OCI-LY7 (cell line): ENCODE measurements at places on chromosomes 7 and 10. TPM values are rescaled to one million over a fixed set of nuclear protein-coding genes. Genes with fewer than 3 reads are reported as not detected.

DNA sequence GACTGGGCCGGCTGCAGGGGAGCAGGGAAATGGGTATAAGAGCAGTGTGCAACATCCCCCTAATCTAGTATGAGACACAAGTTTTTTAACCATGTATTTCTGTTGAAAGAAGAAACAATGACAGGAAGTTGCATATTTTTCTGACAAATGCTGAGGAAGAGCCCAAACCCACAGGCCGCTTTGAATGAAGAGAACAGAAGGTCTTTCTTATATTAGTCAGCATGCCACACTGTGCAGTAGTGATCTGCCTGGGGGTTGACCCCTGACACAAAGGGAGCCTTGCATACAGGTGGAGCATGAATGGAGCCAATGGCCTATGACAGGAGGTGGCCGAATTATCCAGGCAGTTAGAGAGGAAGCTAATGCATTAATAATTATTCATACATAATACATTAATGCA is 518.3 kb downstream of the PLXDC2 start:
- no peak for DNase-seq

DNA sequence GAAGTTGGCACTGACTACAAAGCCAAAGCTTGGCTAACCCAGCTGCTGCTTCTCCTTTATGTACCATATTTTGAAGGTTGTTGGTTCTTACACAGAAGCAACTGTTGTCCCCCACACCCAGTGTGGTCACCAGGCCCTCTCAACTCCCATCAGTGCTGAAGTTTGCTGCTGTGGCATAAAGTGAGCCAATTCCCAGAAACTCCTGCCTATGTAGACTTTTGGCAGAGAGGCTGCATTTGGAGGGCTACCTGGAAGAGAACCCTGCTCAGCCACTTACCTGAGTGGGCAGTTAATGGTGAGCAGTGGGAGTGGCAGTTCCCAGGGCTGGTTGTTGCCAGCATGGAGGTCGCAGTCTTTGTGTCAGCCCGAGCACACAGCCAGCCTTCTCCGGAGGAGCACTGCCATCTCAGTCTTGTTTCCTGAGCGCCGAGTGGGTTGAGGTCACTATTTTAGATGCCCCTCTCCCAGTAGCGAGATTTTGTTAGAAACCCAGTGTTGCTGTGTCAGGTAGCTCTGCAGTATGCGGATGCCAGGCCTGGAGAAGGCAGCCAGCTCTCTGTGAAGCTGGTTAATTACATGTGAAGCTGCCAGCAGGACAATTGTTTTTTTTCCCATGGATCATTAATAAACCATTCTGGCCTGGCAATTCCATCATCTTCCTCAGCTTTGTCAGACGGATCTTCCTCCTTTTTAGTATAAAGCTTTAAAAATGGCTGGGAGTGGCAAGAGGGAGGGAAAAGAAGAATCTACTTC is 24.5 kb downstream of the LRRC4 start:
- no peak for DNase-seq

DNA sequence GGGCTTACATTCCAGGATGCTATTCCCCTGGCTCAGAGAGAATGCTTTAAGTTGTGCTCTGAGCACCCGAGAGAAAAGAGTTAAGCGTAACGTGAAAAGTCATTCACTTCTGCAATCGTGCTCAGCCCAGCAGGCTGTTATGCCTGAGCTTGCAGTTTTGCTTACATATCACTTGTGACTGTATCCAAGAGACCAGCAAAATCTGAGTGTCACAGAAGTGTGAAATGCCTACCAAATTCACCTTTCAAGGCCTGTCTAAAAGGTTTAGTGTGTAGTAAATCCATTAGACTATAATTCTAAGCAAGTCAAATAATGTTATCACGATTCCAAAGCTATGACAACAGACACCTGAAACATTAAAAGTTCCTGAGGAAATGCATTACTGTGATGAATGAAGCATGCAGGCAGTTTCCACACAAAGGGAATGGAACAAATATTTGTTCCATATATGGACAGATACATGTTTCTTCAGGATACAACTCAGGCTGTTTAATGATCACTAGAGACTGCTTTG is 20.1 kb downstream of the ITGB1 start:
- DNase-seq = no peak

GRCh38 chr7:140350056-140350455 is 48.3 kb downstream of the SLC37A3 start:
- DNase-seq = no peak

The ZNF365 gene
- not detected in 2 replicates for total RNA-seq

The STEAP4 gene
- total RNA-seq = not detected in 2 replicates

DNA sequence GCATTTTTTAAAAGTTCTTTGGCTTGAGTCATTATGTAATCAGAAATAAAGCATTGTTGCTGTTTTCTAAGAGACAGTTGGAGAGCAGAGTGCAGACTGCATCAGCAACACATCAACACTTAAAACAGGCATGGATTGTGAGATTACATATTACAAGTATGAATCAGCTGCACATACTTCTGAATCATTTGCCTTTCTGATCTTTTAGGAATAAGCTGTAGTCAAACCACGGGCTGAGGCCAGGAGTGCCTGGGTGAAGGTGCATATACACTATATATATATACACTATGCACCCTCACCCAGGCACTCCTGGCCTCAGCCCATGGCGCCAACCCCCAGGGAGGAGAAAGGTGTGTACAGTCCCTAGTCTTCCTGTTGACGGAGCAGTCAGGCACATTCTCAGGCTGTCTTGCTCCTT is 52.4 kb upstream of the DLX6 start:
- DNase-seq = no peak

The HECW1 gene
- 1.9 and 2.0 TPM in 2 replicates for total RNA-seq

The KIAA1217 gene
- not detected in 2 replicates for total RNA-seq

The GPR15LG gene
- total RNA-seq = not detected in 2 replicates

DNA sequence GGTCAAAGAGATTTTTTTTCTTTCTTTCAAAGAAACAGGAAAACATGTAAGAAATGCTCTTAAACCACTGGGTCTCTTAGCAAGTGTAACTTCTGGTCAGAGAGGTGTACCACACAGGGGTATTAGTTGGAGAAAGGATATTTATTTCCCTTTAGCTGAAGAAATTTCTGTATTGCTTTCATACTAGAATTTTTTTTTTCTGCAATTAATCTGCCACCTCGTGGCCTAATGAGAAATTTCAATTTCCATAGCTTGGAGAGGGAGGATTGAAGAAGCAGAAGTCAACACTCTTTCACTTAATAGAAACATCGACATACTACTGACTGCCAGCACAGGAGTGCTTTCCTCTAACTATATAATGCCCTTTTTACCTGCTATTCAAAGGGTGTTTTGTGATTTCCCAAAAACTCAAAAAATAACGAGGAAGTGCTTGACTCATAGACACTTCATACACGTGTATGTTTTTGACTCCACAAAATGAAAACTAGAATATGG is 177.6 kb upstream of the NAMPT start:
- peak; percentile 39 for DNase-seq

The FAM221A gene
- 9.2 and 9.8 TPM in 2 replicates for total RNA-seq

The SEMA4G gene
- total RNA-seq = 0.17 and 0.21 TPM in 2 replicates

DNA sequence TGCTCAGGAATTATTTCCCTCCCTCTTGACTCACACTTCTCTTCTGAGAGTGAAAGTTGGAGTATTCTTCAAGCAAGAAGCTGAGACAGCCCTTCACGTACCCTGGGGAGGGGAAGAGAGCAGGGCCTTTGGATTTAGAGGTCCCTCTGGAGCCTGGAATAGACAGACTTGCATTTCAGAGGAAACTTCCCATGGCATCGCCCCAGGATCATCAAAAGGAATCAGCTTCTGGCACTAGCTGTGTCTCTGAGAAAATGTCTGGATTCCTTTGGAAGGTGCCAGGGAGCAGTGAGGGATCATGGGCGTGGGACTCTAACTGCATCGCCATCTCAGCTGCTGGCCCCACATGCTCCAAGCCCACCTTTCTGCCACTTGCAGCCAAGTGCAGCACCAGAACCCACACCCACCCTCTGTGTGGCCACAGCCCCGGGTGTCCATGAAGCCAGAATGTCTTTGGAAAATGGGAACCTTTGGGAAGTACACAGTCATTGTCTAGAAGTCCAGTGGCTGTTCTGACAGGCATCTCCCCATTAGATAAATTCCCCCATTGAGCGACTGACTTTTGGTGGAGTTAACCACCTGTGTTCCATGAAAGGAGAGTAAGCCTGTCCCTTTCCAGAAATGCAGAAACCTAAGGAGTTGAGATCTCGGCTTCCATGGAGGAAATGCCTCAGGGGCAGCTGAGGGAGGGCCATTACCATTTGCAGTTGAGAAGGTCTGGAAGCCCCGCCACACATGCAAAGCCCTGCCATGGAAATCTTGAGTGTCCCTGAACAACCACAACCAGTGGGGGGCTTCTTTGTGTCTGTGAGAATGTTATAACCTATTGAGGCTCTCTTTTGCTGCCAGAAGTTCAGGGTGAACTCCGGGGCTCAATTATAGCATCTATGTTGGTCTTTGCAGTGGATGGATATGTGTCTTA is 57.8 kb upstream of the GDF10 start:
- no peak for DNase-seq

DNA sequence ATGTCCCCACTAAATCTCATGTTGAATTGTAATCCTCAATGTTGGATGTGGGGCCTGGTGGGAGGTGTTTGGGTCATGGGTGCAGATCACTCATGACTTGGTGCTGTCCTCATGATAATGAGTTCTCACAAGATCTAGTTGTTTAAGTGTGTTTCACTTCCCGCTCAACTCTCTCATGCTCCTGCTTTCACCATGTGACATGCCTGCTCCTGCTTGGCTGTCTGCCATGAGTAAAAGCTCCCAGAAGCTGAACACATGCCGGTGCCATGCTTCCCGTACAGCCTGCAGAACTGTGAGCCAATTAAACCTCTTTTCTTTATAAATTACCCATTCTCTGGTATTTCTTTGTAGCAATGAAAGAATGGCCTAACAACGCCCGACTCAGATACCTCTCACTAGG is 6.2 kb upstream of the PSTK start:
- no peak for DNase-seq

DNA sequence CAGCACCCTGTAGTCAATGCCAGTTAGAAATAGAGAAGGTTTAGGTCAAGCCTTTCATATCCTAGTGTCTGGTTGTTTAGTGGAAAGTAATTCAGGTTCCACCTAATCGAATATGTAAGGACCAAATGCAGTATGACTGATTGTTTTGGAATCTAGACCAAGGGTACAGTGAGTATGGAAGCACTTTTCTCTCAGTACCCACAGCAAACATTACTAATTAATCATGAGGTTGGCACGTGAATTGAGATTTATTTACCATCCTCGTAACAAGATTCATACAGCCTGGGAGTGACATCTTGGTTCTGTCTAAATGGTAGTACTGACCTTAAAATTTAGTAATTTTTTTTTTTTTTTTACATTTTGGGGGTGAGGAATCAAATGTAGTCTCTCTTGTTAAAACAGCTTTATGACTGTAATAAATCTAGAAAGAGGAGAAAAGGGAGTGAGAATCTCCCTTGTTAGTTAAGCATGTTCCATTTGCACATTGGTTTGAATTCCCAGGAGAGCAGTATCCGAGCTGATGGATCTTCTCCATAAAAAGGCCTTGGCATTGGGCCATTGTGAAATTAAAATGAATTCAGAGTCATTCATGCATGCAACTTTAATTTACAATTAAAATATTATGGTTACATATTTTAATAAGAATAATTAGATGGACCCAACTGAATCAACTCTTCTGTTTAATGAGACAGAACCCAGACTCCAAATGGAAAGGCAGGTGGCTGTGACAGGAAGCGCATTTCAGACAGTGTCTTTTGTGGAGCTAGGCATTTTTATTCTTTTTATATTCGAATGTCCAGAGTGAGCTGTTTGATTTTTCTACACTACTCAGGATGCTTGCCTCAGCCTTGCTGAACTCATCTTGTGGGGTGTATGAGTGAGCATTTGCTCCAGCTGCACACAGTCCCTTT is 57.6 kb downstream of the SNX10 start:
- no peak for DNase-seq

- DNase-seq = no peak
Observed at GRCh38 chr7:8590791-8591190, 157.4 kb downstream of the NXPH1 start.

DNA sequence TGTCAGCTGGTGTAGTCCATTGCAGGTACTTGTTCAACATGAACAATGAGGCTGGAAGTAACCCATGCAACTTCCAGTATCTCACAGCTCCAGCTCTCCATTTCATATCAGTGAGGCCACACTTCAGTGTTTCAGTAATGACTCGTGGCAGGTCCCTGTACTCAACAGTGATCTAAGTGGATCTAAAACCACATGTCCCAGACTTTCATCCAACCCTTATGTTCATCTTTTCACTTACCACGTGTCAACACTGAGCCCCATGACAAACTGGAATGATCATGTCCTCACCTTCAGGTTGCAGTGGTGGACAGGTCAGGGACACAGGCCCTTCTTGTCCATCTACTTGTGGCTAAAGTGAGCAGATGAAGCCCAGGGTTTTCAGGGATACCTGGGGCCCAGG is 155.0 kb upstream of the GRB10 start:
- DNase-seq = no peak

GRCh38 chr7:11319491-11320274 is 346.0 kb downstream of the PHF14 start:
- DNase-seq = no peak

The EEPD1 gene
- total RNA-seq = 6.1 and 8.1 TPM in 2 replicates

DNA sequence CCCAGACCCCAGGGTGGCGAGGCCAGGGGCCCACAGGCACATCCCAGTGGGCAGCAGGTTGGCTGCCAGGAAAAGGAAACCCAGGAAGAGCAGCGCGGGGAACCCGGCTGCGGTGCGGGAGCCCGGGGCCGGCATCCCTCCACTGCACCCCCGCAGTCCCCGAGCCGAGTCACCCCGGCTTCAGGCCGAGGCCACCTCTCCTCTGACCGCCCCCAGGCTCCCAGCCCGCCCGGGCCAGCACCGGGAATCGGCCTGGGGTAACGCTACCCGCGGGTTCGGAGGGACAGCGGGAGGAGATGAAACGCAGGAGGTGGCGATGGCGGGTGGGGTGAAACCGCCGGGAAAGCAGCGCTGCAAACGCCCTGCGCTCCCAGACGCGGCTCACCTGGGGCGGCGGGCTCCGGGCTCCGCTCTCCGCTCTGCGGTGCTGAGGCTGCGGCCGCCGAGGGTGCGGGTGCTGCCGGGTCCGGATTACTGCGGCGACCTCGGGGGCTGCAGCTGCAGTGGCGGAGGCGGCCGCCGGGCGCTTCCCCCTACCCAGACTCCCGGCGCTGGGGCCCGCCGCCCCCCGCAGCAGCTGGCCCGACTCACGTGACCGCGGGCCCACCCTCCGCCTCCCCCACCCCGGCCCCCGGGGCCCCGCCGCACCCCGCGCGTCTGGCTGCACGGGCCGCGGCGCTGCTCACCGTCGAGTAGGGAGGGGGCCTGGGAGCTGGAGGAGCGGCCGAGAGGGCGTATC is at the start of gene SCRN1:
SCRN1 (minus strand) TSS at position 545 of the 739 bp plus-strand sequence. CDS start 20,734 bp downstream, outside the sequence.
- peak; percentile 81 for DNase-seq

DNA sequence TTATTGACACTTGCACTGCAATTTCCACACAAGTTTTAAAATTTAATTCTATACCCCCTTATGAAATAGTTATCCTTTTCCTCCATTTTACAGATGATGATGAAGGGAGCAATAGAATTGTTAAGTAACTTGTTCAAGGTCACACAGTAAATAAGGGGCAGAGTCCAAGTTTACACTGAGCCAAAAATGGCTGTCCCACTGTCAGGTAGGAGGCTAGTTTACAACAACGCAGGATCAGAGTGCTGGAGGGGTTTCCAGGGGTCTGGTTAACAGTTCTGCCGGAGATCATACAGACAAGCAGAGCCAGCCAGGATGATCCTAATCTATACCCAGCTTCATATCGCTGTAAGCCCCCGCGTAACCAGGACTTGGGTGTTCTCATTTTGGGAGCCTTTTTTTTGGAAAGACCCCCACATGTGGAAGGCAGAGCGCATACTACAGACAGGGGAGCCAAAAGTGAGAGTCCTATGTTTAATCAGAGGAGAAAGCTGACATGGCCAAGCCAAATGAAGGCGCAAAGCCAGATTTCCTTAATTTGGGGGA is 524 bp upstream of the UNC5B start:
- DNase-seq = no peak
